ENCODE measurements at places on chromosomes 6 and 20.

DNA sequence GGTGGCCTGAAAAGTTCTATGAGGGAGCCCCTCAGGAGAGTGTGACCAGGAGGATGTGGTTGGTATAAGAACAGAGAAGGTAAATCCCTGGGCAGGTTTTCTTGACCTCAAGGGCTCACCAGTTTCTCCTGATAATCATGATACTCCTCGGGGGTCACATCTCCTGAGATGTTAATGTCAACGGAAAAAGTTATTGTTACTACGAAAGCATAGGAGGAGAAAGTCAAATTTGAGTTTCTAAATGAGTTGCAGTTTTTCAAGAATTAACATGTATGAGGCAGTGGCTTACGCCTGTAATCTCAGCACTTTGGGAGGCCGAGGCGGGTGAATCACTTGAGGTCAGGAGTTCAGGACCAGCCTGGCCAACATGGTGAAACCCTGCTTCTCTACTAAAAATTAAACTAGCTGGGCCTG lies 23.4 kb downstream of the MGME1 start:
- peak; percentile 79 for DNase-seq

DNA sequence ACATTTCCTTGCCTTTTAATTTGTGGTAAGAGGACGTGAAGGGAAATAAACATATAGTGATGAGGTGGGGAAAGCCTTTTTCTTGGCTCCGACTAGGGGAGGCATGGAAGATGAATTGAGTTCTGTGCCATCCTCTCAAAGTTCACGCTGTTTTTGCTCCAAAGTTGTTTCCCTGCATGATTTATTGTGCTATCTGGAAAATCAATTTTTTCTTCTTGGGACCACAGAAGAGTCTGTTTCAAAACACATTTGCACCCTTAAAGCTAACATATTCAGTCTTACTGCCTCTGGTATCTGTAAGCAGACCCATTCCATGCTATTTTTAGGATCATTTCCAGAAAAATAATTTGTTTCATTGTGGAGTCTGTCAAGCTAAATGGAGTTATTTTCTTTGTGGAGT lies 57.6 kb upstream of the KCNG1 start:
- DNase-seq: no peak

DNA sequence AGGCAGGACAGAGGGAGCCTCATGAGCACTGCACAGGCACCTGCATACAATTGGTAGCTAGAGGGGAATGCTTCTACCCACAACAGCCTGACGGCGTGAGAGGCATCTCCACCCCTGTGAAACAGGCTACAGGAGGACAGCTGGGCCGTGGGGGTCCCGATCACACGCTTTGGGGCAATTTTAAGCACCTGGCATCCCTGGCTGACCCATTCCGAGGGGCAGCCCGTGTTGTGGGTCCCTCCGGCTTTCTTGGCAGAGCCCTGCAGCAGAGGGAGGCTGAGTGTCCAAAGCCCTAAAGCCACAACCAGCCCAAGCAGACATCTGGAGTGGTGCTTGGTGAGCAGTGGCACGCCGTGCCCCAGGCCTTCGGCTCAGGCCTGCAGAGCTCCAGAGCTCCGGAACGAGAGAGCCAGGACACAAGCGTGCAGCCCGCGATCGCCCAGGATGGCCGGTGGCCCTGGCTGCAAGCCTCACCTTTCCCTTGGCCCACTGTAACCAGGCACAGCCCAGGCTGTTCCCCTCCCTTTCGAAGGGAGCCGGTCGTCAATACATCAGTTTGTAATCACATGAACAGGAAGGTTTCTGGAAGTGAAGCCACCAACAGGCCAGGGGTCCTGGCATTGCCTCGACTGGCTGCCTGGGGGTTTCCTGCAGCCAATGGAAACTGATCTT lies 81.4 kb downstream of the DLL1 start:
- no peak for DNase-seq

- no peak for DNase-seq
Observed at GRCh38 chr6:53926505-53926904, 131.7 kb downstream of the LRRC1 start.

DNA sequence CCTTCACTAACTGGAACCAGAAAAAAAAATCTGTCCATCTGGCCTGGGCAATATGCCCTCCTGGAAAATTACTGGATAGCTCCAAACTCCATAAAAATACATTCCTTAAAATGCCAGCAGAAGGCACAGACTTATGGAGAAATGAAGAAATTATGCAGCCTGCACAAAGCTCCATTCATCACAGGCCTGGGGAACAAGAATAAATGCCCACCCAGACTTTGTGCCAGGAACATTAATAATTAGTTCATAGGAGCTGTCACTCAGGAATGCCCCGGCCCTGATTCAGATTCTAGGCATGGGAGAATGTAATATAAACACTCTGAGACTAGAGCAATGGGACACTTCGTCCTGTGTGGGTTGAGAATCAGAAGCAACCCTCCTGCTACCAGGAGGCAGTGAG lies 199.3 kb downstream of the OTOR start:
- DNase-seq: no peak

- no peak for DNase-seq
Observed at GRCh38 chr6:47595785-47596184, 102.6 kb upstream of the ADGRF4 start.

- DNase-seq: no peak
Observed at GRCh38 chr6:145360865-145361264, 374.5 kb downstream of the EPM2A start.

GRCh38 chr6:106519460-106520394 lies 109.6 kb downstream of the RTN4IP1 start:
- DNase-seq: peak; percentile 95

DNA sequence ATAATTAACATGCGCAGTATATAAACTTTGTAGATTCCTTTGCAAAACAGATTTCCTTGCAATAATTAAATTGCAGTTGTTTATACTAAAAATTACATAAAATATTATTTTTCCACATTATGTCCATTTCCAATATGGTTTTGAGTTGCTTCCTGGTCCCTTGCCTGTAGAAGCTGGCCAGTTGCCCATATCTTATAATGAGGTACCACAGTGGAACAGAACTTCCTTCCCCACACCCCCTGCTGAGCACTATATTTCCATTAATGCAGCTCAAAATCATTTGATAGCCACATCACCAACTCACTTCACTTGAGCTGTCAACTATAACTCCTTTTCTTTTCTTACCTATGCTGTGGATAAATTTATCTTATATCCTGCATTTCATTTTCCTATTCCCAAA lies 194.6 kb downstream of the DST start:
- no peak for DNase-seq

DNA sequence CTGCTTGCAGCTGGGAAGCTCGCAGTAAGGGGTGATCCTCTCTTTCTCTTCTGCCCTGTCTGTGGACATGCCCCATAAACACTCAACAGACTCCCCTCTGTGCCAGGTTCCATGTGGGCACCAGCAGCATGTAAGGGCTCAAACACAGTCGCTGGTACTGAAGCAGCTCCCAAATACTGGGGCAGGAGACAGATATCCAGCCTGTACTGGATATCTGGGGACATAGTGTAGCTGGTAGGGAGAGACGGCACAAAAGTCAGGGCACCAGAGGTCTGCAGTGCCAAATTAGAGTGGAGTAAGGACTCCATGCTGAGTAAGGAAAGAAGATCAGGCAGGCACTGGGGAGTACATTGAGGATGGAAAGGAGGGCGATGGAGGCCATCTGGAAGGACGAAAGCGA lies 48.3 kb upstream of the RSPO4 start:
- DNase-seq: no peak

- no peak for DNase-seq
Observed at GRCh38 chr6:169162752-169163407, 90.8 kb downstream of the THBS2 start.

- DNase-seq: no peak
Observed at GRCh38 chr20:48194583-48194982, 409.3 kb upstream of the SULF2 start.

- DNase-seq: no peak
Observed at GRCh38 chr6:166584853-166585429, 1.5 kb downstream of the RAMACL start.

GRCh38 chr20:8074931-8075330 lies 55.4 kb upstream of the TMX4 start:
- no peak for DNase-seq

DNA sequence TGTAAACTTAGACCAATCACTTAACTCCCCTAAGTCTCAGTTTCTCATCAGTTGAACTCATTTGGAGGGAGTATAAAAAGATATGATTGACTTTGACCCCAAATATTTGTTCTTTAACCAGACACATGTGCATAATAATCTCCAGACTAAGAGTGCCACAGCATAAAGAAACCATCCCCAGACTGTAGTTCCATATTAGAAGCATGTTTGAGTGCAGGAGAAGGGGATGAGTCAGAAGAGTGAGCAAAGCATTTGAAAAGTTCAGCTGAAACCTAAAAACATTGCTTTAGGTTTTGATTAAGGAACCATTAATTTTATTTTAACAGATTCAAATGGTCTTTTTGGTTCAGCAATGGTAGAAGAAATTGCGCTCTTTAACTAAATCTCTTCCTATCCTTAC lies 654.8 kb downstream of the UTRN start:
- no peak for DNase-seq

DNA sequence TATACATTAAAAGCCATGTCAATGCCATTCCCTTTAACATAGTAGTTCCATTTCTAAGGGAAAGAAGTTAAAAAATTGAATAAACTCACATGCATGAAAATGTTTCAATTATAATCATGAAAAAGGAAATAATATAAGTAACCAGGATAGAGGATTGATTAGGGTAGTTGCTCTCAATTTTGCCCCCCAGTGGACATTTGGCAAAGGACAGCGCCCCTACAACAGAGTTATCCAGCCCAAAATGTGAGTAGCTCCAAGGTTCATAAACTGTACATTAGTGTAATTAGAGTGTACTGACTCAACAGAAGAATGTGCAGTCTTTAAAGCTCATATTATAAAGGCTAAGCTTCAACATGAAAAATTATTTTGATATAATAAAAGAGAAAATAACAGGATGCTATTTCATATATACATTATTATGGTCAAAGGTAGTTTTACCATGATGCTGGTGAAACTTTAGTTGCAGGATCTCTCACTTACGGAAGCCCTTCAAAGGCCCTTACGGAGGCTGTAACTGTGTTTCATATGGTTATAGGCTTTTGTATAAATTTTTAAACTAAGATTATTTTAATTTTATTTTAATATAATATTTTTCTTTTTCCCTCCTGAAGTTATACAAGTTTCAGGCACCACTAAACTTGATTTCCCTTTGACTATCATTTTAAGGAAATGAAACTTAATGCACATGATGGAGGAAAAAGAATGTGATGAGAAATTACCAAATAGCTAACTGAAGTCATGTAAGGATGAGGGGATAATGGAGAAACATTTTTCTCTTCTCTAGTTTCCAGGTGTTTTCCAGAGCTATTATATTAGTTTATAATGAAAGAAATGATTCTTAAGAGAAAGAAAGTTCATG lies 403.6 kb downstream of the PLCB1 start:
- peak; percentile 10 for DNase-seq

DNA sequence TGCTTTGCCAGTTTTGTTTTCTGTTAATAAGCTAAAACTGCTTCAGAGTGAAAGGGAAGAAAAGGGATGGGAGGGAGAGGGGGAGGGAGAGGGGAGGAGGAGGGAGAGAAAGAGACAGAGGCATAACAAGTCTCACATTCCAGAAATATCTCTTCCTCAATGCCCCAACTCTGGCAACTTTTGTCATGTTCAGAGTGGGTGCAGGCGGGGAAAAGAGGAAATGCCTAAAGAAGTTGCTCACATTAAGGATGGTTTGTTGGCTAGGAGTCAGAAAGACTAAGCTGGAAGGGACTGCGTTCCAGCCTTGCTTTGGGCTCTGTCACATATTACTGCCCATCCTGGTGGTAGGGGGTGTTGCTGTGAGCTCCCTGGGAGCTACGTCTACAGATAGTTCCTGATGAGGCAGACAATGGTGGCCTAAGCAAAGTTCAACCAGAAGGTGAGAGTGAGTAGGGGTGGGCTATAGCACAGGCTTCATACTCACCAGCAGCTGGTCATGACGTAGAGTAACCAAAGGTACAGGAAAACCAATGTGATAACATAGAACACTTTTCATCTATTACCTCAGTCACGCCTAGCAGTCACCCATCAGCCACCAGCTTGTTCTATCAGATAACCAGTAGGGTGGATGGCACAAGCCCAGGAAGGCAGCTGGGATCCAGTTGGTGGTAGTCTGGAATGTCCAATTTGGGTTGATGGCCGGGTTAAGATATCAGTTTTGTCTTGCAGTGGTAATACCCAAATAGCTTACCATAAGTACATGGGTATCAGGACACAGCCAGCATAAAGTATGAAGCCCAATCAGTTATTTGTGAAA lies 2.1 kb downstream of the TSPYL4 start:
- DNase-seq: no peak

- no peak for DNase-seq
Observed at GRCh38 chr6:128071212-128071611, 170.4 kb upstream of the THEMIS start.

- DNase-seq: no peak
Observed at GRCh38 chr20:46695892-46696291, 6.6 kb upstream of the TP53RK start.

DNA sequence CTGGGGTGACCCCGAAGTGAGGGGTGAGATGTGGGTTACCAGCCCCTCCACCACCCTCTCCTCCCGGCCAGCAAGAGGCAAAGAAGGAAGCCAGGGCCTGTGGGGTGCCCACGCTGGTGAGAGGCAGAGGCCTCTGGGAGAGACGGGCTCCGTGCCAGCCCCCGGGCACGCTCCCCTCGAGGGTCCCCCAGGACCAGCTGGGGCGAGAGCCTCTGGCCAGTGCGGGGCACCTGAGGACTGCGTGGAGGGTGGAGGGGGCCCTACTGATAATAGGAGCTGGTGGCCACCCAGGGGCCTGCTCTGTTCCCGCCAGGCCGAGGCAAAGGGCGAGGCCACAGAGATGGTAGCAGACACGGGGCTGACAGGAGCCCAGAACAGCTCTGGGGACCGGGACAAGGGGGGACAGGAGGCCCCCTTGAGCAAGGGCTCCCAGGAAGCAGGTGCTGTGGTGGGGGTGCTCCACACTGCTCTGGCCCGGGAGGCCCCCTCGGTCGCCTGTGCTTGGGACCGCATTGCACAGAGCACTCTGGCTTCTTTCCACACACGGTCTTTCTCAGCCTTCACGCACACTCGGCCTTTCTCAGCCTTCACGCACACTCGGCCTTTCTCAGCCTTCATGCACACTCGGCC lies 226.9 kb downstream of the TTLL2 start:
- no peak for DNase-seq

DNA sequence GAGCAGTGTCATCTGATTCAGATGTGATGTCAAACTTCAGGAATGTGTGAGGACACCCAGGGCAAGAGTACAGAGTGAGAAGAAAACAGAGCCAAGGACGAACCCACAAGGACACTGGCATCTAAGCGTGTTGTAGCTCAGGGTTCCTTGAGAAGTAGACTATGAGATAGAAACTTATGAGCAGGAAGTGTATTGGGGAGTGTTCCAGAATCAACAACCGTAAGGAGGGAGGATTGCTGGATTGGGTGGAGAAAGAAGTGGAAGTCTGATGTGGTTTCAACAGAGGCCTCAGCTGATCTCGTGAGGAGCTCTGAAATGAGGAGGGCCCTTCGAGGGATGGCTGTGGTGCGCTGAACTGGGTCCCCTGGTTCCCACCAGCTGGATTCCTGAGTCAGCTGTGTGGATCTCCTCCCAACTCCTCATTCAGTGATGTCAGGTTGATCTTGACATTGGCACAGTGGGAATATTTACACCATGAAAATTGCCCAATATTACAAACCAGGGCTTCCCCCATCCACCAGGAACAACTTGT lies 25.7 kb upstream of the IGF2R start:
- no peak for DNase-seq

GRCh38 chr20:47217482-47218446 lies 138.7 kb downstream of the ZMYND8 start:
- no peak for DNase-seq
